GM13977 (cell line): ENCODE measurements at places on chromosomes 16 and 17.
A peak's percentile ranks its signal among the peaks of the same experiment; 100 is the strongest.

DNA sequence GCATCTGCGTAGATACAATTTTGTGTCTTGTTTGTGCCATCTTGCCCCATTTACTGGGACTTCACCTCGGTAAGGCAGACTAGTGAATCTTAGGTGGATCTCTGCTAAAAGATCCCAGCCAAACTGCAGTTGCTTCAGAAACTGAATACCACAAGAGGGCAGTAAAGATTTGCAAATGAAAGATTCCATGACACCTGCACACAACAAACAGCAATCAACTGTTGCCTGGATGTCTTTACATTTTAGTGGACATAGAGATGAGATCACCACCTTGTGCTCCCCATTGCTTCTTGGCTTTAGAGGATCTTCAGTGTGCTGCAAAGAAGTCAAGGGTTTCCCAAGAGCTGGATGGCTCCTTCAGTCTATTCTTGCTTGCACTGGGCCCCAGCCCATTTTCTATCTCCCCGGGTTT lies 119.2 kb upstream of the CACNG5 start:
- DNase-seq = peak; percentile 66

DNA sequence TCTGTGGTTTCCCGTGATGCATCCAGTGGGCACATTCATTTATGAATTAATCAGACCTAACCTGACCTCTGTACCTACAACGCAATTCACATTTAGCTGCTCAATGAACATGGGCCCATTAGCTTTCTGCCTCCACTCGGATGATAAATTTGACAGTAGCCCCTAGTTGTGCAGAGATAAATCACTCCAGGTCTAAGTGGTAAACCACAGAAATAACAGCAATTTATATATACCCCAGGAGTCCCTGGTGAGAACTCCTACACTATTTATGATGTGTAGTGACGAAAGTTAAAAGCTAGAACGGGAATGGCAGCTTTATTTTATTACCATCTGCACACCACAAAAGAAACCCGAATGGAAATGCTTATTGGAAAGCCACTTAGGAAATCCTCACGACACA lies 371.5 kb downstream of the HAPSTR1 start:
- DNase-seq = no peak

GRCh38 chr17:45428931-45429338 lies 3.7 kb downstream of the ARHGAP27 start:
- peak; percentile 67 for DNase-seq

DNA sequence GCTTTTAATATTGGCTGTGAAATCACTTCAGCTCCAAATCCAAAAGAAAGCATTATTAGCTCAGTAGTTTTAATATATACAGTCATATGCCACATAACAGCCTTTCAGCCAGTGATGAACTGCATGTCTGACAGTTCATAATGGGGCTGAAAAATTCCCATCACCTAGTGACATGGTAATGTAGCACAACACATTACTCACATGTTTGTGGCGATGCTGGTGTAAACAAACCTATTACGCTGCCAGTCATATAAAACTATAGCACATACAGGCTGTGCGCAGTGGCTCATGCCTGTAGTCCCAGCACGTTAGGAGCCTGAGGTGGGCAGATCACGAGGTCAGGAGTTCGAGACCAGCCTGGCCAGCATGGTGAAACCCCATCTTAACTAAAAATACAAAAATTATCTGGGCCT lies 92.2 kb downstream of the TUBD1 start:
- DNase-seq = no peak
